ENCODE measurements at places on chromosomes 1 and 21. TPM values are rescaled to one million over a fixed set of nuclear protein-coding genes. Genes with fewer than 3 reads are reported as not detected.

DNA sequence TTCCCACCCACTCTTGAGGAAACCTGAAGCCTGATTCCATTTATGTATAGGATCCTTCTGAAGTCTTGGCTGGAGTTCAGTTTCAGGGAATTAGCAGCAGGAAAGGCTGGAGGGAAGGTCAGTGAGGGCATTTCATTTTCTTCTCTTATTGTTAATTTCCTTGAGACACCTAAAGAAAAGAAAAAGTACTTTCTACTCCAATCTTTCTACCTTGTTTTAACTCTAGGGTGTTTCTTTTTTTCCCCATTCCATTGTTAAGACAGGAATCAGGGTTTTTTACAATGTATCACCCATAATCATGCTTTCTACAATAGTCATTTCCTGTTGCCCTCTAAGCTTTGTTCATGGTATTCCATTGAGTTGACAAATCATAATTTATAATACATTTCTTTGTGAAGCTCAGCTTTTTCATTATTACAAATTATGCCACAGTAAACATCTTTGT, 27.4 kb downstream of the SNRPE start:
- no peak for DNase-seq

DNA sequence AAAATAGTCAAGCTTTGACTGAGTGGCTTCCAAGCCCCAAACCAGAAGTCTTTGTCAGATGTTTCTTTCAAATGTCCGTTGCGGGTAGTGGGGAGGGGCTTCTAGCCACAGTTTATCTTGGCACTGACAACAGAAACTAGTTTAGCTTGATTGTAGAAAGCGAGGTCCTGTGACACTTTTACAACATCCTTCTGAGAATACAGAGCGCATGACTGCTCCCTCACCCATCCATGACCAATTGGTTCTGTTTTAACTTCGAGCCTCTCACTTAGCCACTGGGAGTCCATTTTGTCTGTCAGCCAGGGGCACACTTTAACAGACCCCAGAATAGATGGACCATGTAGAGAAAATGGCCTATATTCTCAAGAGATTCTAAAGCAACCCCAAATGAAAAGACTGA, 199.2 kb upstream of the ST6GALNAC5 start:
- DNase-seq: no peak

- DNase-seq: no peak
Measured at GRCh38 chr1:109492779-109493178, 1.1 kb upstream of the CYB561D1 start.

- no peak for DNase-seq
Measured at GRCh38 chr1:212635141-212635631, 26.6 kb downstream of the ATF3 start.

IL23R gene
- not detected for total RNA-seq
